ENCODE measurements at places on chromosomes 7 and 10.
A peak's percentile ranks its signal among the peaks of the same experiment; 100 is the strongest.

DNA sequence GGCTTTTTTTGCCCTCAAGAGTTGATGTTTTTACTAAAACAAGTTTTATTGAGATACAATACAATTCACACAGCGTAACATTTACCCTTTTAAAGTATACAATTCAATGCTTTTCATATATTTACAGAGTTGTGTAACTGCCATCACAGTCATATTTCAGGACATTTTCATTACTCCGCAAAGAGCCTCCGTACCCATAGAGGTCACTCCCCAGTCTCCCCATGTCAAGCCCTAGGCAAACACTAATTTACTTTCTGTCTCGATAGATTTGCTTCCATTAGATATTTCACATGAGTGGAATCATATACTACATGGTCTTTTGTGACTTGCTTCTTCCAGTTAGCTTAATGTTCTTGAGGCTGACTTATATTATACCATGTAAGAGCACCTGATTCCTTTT lies 183.8 kb downstream of the PRKCQ start:
- H3K4me3 ChIP-seq: no peak overlapping the region
- peaks cover 7% of the 10 kb centered on the region for H3K4me1 ChIP-seq

DNA sequence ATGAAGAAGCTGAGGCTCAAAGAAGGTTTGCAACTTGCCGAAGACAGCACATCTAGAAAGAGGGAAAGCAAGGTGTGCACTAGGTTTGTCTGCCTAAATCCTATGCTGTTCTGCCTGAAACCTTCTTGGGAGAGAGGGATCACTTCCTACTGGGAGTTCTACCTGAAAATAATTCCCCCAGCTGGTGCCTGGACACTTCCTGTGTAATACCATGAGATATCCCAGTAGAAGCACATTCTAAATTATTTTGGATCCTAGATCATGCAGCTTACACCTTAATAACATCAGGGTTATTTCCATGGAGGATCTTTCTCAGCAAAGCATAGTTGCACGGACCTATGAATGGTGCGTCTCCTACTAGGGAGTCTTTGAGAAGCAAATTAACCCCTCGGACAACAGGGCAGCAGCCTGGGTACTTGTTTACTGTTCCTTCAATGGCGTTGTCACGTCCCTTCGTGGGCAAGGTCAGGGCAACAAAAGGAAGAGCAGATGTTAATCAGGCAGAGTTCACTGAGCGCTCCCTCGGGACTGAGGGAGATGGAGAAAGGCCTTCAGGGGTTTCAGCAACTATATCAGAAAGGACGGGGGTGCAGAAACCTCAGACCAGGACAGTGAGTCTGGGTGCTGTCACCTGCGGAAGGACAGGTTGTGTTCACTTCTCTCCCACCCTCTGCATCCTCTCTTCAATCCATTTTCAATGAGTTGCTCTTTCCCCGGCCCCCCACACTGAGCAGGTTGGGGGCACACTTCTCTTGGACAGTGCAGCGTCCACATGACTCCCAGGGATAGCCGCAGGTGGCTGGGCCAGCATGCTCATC lies 44.0 kb downstream of the OAT start:
- H3K36me3 ChIP-seq: no peaks in the 10 kb centered on the region
- H3K27me3 ChIP-seq: no peaks in the 10 kb centered on the region
- no peak for DNase-seq
- H3K27ac ChIP-seq: no peak overlapping the region
- H3K4me3 ChIP-seq: no peak overlapping the region
- H3K4me1 ChIP-seq: peaks cover 12% of the 10 kb centered on the region

DNA sequence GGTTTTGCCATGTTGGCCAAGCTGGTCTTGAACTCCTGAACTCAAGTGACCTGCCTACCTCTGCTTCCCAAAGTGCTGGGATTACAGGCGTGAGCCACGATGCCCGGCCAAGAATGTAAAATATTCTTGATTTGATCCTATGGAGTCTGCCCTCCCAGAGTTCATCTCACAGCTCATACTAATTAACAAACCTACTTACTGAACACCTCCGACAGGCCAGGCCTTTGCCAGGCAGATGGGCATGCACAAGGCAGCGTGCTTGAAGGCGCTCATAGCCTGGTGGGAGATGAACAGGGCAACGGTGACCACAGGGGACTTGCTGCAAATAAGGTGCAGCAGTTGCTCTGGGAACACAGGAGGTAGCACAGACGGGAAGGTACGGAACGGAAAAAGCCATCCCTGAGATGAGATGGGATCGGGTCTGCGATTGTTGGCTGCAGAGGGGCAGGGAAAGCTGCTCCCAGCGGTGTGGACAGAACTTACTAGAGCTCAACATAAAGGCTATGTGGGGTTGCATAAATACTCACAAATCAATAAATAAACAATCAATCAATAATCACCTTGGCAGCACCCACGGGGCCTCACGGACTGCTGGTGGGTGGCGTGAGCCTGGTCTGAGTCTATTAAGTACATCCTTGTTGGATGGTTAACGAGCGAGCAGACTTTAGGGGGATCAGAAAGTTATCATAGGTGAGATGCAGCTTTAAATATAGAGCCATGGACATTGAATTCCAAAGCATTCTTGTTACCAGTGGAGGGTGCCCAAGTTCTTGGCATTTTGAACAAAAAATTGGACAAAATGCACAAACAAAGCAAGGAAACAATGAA lies 4.7 kb downstream of the ACBD7 start:
- peaks cover 11% of the 10 kb centered on the region for H3K4me1 ChIP-seq
- no peak for DNase-seq
- H3K27ac ChIP-seq: peak overlapping the region; percentile 30
- H3K27me3 ChIP-seq: no peaks in the 10 kb centered on the region

GRCh38 chr10:21318540-21319167 lies 206.8 kb downstream of the SKIDA1 start:
- no peaks in the 10 kb centered on the region for H3K27me3 ChIP-seq
- H3K27ac ChIP-seq: no peak overlapping the region
- H3K4me1 ChIP-seq: no peaks in the 10 kb centered on the region

DNA sequence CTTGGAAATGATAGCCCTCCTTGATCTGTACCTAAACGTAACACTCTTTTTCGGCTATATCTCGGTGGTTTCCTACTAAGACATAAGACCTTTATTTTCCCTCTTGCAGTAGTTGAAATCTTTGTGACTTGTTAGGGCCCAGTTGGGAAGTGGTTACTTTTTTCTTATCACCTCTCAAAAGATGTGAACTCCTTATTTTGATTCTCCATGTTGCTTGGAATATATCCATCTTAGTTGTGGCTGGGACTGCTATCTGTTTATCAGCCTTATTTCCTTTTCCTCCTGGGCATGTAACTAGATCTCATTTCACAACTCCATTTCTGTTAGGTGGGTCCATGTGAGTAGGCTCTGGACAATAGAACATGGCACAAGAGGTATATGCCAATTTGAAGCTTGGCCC lies 4.1 kb upstream of the CPED1 start:
- no peak overlapping the region for H3K4me3 ChIP-seq
- H3K4me1 ChIP-seq: peaks cover 36% of the 10 kb centered on the region
- no peaks in the 10 kb centered on the region for H3K36me3 ChIP-seq
- H3K27me3 ChIP-seq: no peaks in the 10 kb centered on the region
- no peak overlapping the region for H3K27ac ChIP-seq

DNA sequence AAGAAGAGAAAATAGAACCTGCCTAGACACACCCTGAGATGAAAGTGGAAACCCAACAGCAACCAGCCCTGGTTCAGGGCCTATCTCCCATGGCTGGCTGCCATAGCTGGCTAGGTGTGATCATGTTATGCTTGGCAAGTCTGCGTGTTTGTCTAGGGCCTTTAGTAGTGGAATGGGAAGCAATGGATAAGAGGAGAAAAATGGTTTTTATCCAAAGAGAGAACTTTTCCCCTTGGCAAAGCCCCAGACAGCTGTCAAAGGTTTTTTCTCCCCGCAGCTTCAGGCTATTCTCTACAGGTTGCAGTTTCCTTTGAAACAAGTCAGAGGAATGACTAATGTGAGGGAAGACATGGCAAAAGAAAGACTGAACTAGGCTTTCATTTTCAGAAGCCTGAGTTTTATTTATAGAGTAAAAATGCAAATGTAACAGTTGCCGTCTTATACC lies 161.5 kb downstream of the SEMA3D start:
- H3K4me1 ChIP-seq: peaks cover 18% of the 10 kb centered on the region
- no peaks in the 10 kb centered on the region for H3K27me3 ChIP-seq
- 0 out of 2 replicates have a peak overlapping the region, but pooled peaks have one; percentile 19 for H3K4me3 ChIP-seq
- H3K36me3 ChIP-seq: no peaks in the 10 kb centered on the region
- DNase-seq: peak; percentile 73

GRCh38 chr7:117047496-117047895 lies 94.2 kb downstream of the ST7 start:
- no peaks in the 10 kb centered on the region for H3K36me3 ChIP-seq
- H3K27ac ChIP-seq: no peak overlapping the region
- H3K27me3 ChIP-seq: no peaks in the 10 kb centered on the region
- no peak overlapping the region for H3K4me3 ChIP-seq

GRCh38 chr7:33904681-33905388 lies 504 bp upstream of the BMPER start:
- H3K4me1 ChIP-seq: peaks cover 12% of the 10 kb centered on the region
- no peak for DNase-seq
- H3K27me3 ChIP-seq: peaks cover 56% of the 10 kb centered on the region
- H3K4me3 ChIP-seq: no peak overlapping the region

- no peaks in the 10 kb centered on the region for H3K36me3 ChIP-seq
- no peak overlapping the region for H3K27ac ChIP-seq
Measured at GRCh38 chr10:111936143-111936542, 247.4 kb downstream of the GPAM start.

GRCh38 chr10:42952349-42952748 lies 124.5 kb upstream of the RET start:
- peaks cover 13% of the 10 kb centered on the region for H3K4me1 ChIP-seq
- peak overlapping the region; percentile 51 for H3K4me3 ChIP-seq
- peaks cover 30% of the 10 kb centered on the region for H3K27me3 ChIP-seq
- DNase-seq: peak; percentile 73

- no peak for DNase-seq
- H3K36me3 ChIP-seq: no peaks in the 10 kb centered on the region
- no peak overlapping the region for H3K4me3 ChIP-seq
Measured at GRCh38 chr7:108239501-108240225, 109.5 kb upstream of the LAMB4 start.

GRCh38 chr10:28130267-28130666 lies 131.4 kb upstream of the ODAD2 start:
- peak overlapping the region; percentile 66 for H3K27ac ChIP-seq
- H3K27me3 ChIP-seq: no peaks in the 10 kb centered on the region
- DNase-seq: peak; percentile 68
- peaks cover 24% of the 10 kb centered on the region for H3K4me1 ChIP-seq

DNA sequence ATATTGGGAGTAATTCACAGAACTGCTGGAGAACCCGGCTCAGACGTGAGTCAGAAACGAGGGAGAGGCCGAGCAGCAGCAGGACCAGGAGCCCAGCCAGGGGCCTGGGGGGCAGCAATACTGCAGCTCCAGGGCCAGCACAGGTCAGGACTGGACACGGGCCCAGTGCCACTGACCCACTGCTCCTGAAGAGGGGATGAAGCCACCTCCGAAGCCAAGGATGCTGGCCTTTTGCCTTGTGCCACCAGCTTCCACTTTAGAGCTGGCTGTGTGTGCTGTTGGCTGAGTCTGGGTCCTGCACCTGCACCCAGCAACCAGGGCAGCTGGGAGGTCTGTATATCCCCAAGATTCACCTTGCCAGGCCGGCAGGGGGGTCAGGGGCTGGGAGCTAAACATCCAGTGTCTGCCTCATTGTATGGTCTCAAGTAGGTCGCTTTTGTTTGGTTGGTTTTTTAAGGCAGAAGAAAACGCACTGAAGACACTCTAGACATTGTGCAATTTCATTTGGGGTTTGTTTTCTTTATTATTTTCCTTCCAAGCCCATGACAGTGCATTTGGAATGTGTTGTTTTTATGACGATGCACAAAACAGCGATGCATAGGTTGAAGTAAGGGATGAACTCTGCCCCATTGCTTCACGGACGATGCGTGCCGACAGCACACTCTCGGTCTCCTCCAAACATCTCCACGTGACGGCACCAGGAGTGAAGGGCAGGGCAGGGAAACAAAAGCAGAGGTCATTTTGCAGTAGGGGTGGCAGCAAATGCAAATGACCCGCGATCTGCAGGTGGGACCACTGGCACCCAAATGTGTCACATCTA lies 27.7 kb upstream of the INSIG1 start:
- no peaks in the 10 kb centered on the region for H3K36me3 ChIP-seq
- DNase-seq: no peak
- H3K27me3 ChIP-seq: no peaks in the 10 kb centered on the region

DNA sequence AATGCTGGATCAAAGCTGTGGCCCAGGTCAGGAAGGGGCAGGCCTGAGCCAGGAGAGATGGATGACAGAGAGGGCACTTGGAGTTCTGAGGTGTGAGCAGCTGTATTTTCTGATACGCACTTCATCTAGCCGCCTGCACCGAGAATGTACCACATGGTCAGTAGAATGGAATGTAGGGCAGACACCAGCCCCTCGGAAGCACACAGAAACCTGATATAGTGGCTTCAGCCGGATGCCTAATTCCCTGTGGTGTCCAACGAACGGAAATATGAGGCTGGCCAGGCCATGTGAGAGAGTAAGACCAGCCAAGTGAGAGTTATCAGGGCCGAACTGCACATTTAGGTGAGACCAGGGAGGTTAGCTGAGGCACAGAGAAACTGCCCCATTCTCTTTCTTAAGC lies 46.7 kb upstream of the PLCE1 start:
- no peaks in the 10 kb centered on the region for H3K36me3 ChIP-seq
- H3K27me3 ChIP-seq: no peaks in the 10 kb centered on the region
- no peaks in the 10 kb centered on the region for H3K4me1 ChIP-seq
- no peak overlapping the region for H3K4me3 ChIP-seq
- no peak overlapping the region for H3K27ac ChIP-seq
- DNase-seq: peak; percentile 16

GRCh38 chr10:84232376-84232775 lies 7.0 kb upstream of the LRIT2 start:
- no peak overlapping the region for H3K27ac ChIP-seq
- DNase-seq: no peak
- no peaks in the 10 kb centered on the region for H3K36me3 ChIP-seq
- no peaks in the 10 kb centered on the region for H3K4me1 ChIP-seq
- peaks cover 32% of the 10 kb centered on the region for H3K27me3 ChIP-seq

GRCh38 chr10:32790483-32790882 lies 167.5 kb downstream of the ITGB1 start:
- H3K4me3 ChIP-seq: no peak overlapping the region
- H3K36me3 ChIP-seq: no peaks in the 10 kb centered on the region
- no peaks in the 10 kb centered on the region for H3K27me3 ChIP-seq
- H3K27ac ChIP-seq: no peak overlapping the region

- no peaks in the 10 kb centered on the region for H3K36me3 ChIP-seq
- no peak overlapping the region for H3K27ac ChIP-seq
- H3K4me1 ChIP-seq: no peaks in the 10 kb centered on the region
- H3K27me3 ChIP-seq: no peaks in the 10 kb centered on the region
Measured at GRCh38 chr10:65898055-65898454, 1027.8 kb upstream of the LRRTM3 start.

GRCh38 chr10:108069096-108069495 lies 904.6 kb upstream of the SORCS1 start:
- no peak overlapping the region for H3K27ac ChIP-seq
- H3K4me3 ChIP-seq: no peak overlapping the region
- no peak for DNase-seq
- H3K36me3 ChIP-seq: no peaks in the 10 kb centered on the region
- peaks cover 17% of the 10 kb centered on the region for H3K4me1 ChIP-seq
- H3K27me3 ChIP-seq: no peaks in the 10 kb centered on the region

GRCh38 chr7:84193747-84194146 lies 842 bp downstream of the SEMA3A start:
- H3K27ac ChIP-seq: peak overlapping the region; percentile 94
- peak; percentile 28 for DNase-seq
- H3K36me3 ChIP-seq: no peaks in the 10 kb centered on the region
- H3K4me1 ChIP-seq: peaks cover 46% of the 10 kb centered on the region
